ENCODE measurements at places on chromosomes 5 and 9. TPM values are rescaled to one million over a fixed set of nuclear protein-coding genes. Genes with fewer than 3 reads are reported as not detected.

The EXOSC2 gene
- total RNA-seq = 46.4 TPM

The TAF11L13 gene
- not detected for total RNA-seq

The FBXO4 gene
- 7.7 TPM for total RNA-seq

The YTHDC2 gene
- total RNA-seq = 40.7 TPM

The SELENOP gene
- total RNA-seq = not detected

The PIP5KL1 gene
- total RNA-seq = 2.9 TPM

The ADCY2 gene
- not detected for total RNA-seq

The SAXO1 gene
- total RNA-seq = not detected

The TXNDC8 gene
- not detected for total RNA-seq

The FBXO10 gene
- 13.8 TPM for total RNA-seq

The INSYN2B gene
- total RNA-seq = 9.9 TPM

The ANXA1 gene
- total RNA-seq = 525 TPM

The CCL28 gene
- total RNA-seq = 0.95 TPM

The EQTN gene
- not detected for total RNA-seq

The ZNF300 gene
- total RNA-seq = 9.6 TPM

The RECK gene
- 14.5 TPM for total RNA-seq
